ENCODE measurements at places on chromosomes 11 and 22.

DNA sequence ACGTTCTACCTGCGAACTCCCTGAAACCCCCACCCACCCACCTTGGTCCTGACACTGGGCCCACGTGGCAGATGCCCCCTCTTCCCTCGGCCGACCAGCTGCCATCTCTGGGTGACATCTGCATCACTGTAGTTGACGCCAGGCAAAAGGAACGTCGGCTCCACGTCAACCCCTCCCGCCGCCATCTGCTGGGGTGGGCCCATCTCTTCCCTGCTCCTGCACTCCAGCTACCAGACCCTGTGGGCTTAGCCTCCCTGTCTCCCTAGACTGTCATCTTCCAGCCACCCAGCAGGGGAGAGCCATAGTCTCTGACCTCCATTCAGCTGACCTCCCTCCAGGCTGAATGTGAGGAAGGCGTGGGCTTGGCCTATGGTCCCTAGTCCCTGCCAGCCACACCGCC is 21.4 kb downstream of the CHID1 start:
- DNase-seq, result no peak

DNA sequence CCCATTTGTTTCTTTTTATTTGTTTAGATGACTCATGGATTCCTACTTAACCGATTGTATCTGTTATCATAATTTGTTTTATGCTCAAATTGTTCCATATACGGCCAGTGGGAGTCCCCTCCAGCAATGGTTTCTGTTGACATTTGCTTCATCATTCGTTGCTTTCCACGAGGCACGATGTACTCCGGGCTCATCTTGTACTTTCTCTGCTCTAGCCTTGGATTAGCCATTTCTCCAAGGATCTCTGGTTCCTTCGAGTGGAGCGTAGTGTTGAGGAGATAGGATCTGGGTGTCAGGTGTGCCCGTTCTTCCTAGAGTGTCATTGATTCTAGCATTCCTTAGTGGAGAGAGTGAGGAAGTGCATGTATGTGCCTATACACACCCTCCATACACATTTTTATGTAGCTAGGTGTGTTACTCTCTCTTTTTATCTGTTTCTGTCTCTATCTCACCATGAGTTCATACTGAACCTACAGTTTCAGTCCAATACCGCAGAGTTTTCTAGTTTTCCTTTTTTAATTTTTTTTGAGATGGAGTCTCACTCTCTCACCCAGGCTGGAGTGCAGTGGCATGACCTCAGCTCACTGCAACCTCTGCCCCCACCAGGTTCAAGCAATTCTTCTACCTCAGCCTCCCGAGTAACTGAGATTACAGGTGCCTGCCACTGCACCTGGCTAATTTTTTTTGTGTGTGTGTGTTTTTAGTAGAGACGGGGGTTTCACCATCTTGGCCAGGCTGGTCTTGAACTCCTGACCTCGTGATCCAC is 31.4 kb downstream of the TECTA start:
- DNase-seq, result no peak

DNA sequence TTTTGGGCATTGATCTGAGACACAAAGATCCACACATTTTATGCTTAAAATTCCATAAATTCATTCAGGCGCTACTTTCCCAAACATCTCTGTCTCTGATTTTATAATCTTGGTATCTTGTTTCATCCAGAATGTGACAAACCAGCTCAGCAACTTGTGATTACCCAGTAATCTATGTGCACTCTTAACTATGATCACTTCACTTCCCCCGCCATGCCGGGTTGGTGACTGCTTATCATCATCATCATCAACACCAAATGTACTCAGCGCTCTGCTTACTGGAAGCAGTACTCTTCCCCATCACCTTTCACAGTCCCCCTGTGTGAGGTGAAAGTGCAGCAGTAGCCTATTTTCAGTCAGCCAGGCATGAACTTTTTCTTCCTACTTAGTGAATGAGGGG is 15.2 kb upstream of the MMP7 start:
- no peak for DNase-seq

GRCh38 chr11:19546325-19546724 is 166.3 kb upstream of the NAV2 start:
- DNase-seq, result peak; percentile 36

- DNase-seq, result peak; percentile 88
These were observed at the start of gene DDX25 for GRCh38 chr11:125903711-125904659. TSS of gene DDX25 (plus strand) at chr11:125904508. CDS start at chr11:125904518, 10 bp downstream.

DNA sequence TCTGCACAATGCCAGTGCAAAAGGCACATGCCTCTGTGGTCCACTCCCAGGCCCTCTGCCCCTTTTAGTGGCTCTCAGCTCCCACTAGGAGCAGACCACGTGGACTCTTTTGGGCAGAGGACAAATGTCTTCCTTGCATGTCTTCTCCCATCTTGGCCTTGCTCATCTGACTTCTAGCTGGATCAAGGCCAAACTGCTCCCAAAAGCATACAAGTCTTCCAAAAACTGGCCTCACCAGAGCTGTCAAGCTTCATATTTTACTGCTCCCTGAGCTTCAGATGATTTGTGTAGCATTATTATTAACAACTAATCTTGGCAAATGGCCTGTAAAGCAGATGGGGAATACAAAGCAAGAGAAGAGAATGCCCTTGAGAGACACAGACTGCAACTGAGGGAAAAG is 6.9 kb downstream of the SMPD1 start:
- DNase-seq, result no peak

DNA sequence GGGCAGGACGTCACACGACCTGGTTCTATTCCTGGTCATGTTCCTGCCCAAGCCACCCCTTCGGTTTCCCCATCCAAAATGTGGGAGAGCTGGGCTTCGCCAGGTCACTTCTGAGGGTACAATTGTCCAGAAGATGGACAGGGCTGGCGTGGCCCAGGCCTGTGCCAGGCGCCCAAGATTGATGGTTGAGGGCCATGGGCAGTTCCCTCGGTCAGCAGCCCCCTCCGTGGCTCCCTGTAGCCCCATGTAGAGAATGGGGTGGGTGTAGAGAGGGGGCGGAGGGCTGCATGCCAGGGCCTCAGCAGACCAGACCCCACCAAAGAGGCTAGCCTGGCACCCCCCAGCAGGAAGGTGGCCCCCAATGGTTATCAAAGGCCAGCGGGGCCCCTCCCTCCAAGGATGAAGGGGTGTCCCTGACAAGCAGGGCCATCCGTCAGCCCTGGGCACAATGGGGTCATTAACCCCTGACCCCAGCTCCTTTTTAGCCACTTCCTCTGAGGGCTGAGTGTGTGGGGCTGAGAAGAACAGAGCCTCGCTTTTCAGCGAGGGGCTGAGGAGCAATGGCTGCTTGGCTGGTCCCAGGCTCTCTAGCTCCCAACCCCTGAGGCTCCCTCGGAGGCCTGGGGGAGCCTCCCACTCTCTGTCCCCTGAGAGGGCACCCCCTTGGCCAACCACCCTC is 11.0 kb upstream of the PICK1 start:
- no peak for DNase-seq

GRCh38 chr11:108931168-108931567 is 266.3 kb downstream of the DDX10 start:
- no peak for DNase-seq

DNA sequence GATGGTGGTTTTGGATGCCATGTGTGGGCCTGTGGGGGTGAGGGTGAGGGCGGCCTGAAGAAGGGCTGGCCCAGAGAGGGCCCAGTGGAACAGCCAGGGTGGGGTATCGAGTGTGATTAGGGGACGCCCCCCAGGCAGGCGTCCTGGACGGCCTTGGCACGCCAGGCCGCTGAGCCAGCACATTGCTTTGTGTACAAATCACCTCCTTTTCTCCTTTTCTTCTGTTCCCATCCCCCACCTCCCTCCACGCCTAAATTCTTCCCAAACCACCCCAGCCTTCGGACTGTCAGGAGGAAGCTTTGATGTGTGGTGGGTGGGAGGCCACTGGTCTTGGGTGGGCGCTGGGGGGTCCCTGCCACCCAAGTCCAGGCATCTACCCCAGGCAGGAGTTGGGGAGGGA is 7.8 kb upstream of the CD248 start:
- DNase-seq, result no peak

GRCh38 chr11:9459667-9460321 is 1.0 kb upstream of the ZNF143 start:
- peak; percentile 41 for DNase-seq

- no peak for DNase-seq
These were observed 22.0 kb downstream of the FAT3 start for GRCh38 chr11:92246630-92247029.

- DNase-seq, result peak; percentile 34
These were observed 3.4 kb downstream of the ROBO3 start for GRCh38 chr11:124868331-124869274.

GRCh38 chr11:71239581-71239980 is 12.8 kb downstream of the SHANK2 start:
- no peak for DNase-seq

DNA sequence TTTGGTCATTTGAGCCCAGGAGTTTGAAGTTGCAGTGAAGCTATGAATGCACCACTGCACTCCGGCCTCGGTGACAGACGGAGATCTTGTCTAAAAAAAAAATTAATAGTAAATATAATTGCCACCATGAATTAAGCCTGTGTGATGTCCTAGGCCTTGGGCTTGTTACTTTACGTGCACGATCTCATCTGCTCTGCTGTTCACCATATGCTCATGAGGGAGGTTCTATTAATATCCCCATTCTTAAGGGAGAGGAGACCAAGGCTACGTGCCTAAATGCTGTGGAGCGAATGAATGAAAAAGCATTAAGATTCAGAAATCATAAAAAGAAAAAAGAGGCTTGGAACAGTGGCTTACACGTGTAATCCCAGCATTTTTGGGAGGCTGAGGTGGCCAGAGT is 2.6 kb upstream of the ATG2A start:
- DNase-seq, result no peak

GRCh38 chr22:29720811-29721323 is 1.1 kb downstream of the CABP7 start:
- DNase-seq, result no peak

GRCh38 chr11:103326070-103326794 is 217.0 kb downstream of the DYNC2H1 start:
- DNase-seq, result peak; percentile 89

DNA sequence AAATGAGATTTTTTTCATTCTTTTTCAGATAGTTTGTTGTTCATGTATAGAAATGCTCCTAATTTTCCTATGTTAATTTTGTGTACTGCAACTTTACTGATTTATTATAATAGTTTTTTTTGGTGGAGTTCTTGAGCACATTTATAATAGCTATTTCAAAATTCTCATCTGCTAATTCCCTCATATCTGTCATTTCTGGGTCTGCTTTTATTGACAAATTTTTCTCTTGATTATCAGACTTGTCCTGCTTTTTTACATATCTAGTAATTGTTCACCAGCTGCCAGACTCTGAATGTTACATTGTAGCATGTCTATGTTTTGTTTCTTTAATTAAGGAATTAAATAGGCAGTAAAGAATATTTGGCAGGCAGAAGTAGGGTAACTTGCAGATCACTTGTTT is 60.9 kb upstream of the PARVA start:
- no peak for DNase-seq

- no peak for DNase-seq
These were observed 34.9 kb downstream of the JRKL start for GRCh38 chr11:96424693-96425092.

GRCh38 chr11:123640029-123640428 is 14.4 kb downstream of the SCN3B start:
- no peak for DNase-seq

GRCh38 chr11:118956847-118957469 is 860 bp downstream of the UPK2 start:
- no peak for DNase-seq

- peak; percentile 79 for DNase-seq
These were observed 11.7 kb upstream of the RBMXL2 start for GRCh38 chr11:7077101-7077500.

- no peak for DNase-seq
These were observed 14.9 kb downstream of the CLMP start for GRCh38 chr11:123180166-123180565.

DNA sequence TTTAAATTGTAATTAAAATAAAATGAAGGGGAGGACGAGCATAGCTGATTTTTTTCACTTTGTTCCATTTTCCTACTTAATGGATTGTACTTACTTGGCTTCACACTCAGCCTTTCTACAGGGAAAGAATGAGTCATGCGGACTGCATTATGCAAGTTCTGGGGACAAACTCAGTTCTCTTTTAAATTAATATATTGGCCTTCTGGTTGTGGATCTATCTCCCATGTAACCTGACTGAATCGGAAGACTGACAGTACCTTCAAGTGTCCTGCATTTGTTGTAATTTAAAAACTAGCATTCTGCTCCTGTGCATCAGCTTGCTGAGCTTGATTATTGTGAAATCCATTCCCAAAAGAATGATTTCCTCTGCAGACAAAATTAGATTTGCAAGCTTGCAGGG is 12.2 kb downstream of the OR8D1 start:
- DNase-seq, result no peak

DNA sequence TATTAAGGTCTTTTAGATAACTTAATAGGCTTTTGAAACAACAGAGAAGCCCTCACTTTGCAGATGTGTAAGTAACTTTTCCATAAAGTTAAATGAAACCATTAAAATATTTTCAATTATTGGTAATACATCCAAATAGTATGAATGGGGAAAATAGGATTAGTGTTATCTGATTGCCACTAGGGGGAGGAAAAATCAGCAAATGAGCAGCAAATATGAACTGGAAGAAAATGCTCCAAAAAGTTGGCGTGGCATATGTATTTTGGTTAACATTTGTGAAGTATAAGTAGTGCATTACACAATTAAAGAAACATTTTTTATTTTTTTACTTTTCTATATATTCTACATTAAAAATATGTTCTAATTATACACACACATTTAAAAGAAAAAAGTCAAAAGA is 259.8 kb upstream of the ANO5 start:
- DNase-seq, result peak; percentile 14

DNA sequence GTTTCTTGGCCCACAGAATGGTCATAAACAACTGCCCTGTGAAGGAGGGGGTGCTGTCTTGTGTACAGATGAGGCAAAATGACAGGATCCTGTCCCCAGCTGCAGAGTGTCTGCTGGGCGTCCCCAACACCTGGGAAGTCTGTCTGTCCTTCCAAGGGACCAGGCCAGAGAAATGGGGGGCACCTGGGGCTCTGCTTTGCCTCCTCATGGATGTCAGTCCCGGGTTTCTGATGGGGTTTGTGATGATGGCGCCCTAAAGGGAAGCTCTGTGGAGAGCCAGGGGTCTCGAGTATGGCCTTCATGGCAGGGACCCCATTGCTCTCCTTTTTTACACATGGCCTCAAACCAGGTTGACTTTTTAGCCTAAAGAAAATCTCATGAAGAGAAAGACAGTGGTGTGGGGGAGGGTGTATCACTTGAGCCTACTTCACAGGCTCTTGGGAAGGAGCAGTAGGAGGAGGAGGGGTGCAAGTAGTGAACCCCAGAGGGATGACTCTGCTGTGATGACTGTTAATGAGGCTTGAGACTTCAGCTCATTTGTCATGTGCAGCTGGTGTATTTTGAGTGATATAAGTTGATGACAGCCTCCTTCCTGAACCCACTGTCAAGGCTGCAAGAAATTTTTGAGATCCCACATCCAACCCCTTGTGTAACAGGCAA is 40.6 kb upstream of the TUB start:
- DNase-seq, result no peak

GRCh38 chr22:23882370-23882769 is 11.8 kb upstream of the MIF start:
- no peak for DNase-seq

DNA sequence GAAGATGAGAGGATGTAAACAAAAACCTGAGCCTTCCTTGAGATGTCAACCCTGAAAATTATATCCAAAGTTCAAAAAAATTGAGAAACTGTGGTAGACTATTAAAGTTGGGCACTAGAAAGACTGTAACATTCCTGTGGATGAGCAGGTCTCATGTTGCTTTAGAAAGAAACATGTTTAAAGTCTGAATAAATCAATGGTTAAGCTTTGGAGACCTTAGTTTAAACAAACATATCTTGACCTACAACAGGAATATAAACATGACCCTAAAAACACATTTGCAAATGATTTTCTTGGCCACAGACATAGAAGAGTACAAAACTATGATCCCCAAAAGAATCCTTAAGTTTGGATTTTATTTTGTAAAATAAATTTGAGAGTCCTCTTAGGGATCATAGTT is 38.1 kb upstream of the PCF11 start:
- DNase-seq, result no peak

Measured in GM23338 (cell line).